ENCODE measurements at places on chromosomes 13 and 19. TPM values are rescaled to one million over a fixed set of nuclear protein-coding genes. Genes with fewer than 3 reads are reported as not detected.

GRCh38 chr13:27406178-27406939 is 18.1 kb upstream of the GTF3A start:
- DNase-seq, result peak; percentile 65

DNA sequence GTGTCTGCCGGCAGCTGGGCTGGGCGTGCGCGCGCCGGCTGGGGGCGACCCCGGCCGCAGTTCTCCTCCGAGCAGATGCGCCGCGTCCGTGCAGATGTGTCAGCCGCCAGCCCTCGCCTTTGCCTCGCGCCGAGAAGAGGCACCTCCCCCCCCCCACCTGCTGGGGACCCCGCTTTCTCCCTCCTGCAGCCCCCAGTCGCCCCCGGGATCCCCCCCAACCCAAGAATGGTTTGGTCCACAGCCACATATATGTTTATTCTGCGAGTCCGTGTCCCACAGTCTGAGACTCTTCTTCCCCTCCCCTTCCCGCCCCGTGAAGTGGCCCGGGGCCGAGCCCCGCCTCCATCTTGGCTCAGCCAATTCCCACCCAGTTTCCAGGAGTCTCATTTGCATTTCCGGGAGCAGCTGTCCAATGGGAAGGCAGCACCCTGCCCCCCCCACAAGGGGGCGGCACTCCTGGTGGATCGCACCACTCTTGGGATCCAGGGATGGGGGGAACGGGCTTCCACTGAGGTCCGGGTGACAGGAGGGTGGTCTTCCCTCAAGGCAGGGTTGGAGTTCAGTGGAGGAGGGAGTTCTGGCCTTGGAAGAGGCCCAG is 8.6 kb downstream of the ISOC2 start:
- peak; percentile 76 for DNase-seq

- DNase-seq, result peak; percentile 76
Measured at GRCh38 chr13:97344265-97345175, 89.4 kb upstream of the RAP2A start.

- DNase-seq, result no peak
Measured at GRCh38 chr19:18060472-18060871, 26.3 kb downstream of the IL12RB1 start.

APC2 gene
- 0.11 TPM for polyA plus RNA-seq

DNA sequence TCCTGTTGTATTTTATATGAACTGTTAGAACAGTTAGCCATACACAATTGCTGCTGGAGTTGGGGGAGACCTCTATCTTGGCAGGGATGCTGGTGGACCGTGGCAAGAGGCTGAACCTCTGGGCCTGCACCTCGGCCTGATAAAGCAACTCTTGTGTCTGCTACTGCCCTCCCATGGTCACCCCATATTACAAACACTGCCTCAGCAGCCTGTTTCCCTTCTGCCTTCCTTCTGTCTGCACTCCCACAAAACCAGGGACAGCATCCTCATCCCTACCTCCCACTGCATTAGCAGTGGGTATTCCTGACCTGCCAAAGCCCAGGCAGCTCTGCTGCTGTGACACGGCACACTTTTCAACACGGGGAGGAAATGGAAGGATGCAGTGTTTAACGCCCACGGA is 456.4 kb downstream of the FGF14 start:
- DNase-seq, result no peak

LGALS16 gene
- not detected for polyA plus RNA-seq

GRCh38 chr19:39479916-39480315 is 722 bp upstream of the TIMM50 start:
- no peak for DNase-seq

BRD4 gene
- polyA plus RNA-seq, result 18.6 TPM

DNA sequence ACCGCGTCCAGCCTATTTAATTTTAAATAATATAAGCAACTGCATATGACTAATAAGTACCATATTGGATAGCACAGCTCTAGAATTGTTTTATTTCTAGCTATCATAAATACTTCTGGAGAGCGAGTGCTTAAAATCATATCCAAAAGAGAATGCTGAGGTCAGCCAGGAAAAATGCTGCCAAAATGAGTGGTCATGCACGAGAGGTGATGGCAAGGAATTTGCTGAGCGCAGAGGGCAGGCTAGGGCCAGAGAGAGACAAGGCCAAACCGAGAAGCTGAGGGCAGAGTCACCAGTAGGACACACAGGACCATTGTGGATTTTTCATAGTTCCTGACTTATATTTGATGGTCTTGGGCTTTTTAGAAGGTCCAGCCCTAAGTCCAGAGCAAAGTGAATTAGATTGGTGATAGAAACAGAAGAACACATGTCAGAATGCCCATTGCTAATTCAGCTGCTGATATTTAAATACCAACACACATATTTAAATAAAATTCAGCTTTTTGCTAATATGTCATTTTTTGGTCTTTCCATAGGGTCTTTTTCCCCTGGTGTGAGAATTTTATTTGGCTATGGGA is 33.6 kb upstream of the UBL3 start:
- no peak for DNase-seq

DNA sequence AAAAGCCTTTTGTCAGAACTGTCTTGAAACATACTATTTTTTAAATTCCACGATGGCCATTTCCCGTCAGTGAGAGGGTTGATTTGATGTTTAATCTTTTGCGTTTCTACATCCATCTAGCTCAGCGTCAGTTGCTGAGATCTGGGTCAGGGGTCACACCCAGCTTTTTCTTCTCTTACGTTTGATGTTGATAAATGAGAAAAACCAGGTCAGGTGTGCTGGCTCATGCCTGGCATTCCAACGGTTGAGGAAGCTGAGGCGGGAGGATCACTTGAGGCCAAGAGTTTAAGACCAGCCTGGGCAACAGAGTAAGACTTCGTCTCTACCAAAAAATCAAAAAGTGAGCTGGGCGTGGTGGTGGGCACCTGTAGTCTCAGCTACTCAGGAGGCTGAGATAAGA is 168.9 kb downstream of the PTPRS start:
- no peak for DNase-seq

AZU1 gene
- polyA plus RNA-seq, result not detected

MIA gene
- polyA plus RNA-seq, result not detected

ZNF317 gene
- polyA plus RNA-seq, result 19.5 TPM

CPB2 gene
- polyA plus RNA-seq, result 0.11 TPM

OR10H4 gene
- polyA plus RNA-seq, result not detected

GFY gene
- polyA plus RNA-seq, result not detected

- no peak for DNase-seq
Measured at GRCh38 chr19:52148256-52148655, 8.5 kb upstream of the ZNF616 start.

DNA sequence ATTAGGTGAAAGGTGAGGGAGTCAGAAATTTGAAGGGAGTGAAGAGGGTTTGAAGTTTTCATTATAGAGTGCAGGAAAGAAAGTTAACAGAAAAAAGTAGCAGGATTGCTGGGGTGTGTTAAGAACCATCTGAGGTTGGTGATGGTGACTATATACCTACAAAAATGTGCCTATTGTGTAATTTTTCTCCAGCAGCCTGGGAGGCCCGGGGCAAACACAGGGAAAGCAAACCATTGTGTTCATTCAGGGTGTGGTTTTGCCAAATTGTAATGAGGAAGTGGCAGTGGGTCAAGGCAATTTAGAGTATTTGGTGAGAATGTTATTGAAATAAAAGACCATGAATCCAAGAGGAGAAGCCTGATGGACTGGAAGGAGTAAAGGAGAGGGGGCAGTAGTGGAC is 8.2 kb upstream of the SUCLA2 start:
- peak; percentile 90 for DNase-seq

- no peak for DNase-seq
Measured at GRCh38 chr13:50608370-50608769, 235.1 kb downstream of the DLEU7 start.

- no peak for DNase-seq
Measured at GRCh38 chr13:95440441-95441088, 112.0 kb upstream of the CLDN10 start.

SIAH3 gene
- not detected for polyA plus RNA-seq

CYP2A6 gene
- polyA plus RNA-seq, result not detected

DNA sequence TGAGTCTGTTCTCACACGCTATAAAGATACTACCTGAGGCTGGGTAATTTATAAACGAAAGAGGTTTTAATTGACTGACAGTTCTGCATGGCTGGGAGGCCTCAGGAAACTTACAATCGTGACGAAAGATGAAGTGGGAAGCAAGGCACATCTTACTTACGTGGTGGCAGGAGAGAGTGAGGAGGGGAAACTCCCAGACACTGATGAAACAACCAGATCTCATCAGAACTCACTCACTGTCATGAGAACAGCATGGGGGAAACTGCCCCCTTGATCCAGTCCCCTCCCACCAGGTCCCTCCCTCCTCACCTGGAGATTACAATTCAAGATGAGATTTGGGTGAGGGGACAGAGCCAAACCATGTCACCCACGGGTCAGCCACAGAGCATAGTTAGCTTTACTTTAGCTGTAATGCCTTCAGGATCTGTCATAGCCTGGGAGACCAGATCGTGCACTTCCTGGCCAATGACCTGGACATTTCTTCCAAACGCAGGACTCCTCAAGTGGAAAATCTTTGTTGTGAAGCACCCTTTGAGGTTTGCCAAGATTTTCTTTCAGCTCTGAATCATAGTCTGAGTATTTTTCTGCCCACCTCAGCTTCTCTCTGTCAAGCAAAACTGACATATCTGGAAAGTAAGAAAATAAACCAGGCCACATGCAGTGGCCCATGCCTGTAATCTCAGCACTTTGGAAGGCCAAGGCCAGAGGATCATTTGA is 25.2 kb upstream of the HIF3A start:
- DNase-seq, result peak; percentile 93

- DNase-seq, result no peak
Measured at GRCh38 chr13:40599124-40599523, 67.3 kb downstream of the FOXO1 start.

- no peak for DNase-seq
Measured at GRCh38 chr19:4754248-4754647, 30.6 kb upstream of the DPP9 start.

DNA sequence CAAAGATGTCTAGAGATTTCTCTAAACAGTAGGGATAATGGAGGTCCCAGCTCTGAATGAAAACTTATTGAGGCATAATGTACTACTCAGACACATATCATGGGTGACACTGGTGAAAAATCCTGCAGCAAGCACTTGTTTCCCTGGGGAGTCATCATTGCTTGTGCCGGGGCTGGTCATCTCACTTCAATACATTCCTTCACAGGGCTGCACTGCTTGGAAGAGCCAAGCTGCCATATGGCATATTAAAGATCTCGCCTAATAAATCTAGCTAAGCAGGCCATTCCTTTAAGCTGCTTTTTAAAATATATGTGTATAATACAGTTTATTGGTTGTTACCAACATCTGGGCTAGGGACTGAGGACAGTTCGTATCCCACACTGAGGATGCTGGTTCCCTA is 332.2 kb upstream of the GPC6 start:
- no peak for DNase-seq

DNA sequence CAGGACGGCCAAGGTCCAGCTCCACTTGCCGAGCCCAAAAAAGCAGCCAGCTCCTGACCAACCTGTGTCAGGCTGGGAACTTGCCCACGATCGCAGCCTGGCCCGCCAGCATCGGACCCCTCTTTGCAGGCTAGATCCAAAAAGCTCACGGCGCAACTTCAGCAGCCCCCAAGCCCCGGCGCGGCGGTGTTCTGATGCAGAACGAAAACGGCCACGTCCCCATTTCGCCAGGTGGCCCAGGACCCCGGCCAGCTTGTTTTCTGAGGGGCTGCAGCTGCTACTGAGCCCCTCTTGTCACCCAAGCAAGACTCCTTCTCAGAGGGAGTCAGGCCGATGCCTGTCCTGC is 1.3 kb downstream of the TMEM259 start:
- no peak for DNase-seq

MAG gene
- not detected for polyA plus RNA-seq

DNA sequence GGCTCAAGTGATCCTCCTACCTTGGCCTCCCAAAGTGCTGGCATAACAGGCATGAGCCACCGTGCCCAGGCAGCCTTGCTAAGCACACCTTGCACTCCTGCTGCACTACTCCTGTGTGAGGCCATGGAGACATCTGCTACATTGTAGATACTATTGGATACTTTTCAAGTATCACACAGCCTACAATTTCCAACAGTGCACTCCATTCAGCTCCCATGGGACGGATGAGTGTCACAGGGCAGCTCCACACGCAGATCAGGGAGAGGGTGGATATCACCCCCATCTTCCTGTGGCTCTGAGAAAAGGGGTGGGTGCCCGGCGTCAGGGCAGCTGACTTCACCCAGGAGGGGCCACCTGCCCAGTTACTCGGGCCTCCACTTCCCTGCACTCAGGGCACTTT is 39.1 kb upstream of the CCNE1 start:
- DNase-seq, result no peak

NUP58 gene
- polyA plus RNA-seq, result 22.5 TPM

- DNase-seq, result no peak
Measured at GRCh38 chr19:47486900-47487299, 2.9 kb upstream of the KPTN start.

DNA sequence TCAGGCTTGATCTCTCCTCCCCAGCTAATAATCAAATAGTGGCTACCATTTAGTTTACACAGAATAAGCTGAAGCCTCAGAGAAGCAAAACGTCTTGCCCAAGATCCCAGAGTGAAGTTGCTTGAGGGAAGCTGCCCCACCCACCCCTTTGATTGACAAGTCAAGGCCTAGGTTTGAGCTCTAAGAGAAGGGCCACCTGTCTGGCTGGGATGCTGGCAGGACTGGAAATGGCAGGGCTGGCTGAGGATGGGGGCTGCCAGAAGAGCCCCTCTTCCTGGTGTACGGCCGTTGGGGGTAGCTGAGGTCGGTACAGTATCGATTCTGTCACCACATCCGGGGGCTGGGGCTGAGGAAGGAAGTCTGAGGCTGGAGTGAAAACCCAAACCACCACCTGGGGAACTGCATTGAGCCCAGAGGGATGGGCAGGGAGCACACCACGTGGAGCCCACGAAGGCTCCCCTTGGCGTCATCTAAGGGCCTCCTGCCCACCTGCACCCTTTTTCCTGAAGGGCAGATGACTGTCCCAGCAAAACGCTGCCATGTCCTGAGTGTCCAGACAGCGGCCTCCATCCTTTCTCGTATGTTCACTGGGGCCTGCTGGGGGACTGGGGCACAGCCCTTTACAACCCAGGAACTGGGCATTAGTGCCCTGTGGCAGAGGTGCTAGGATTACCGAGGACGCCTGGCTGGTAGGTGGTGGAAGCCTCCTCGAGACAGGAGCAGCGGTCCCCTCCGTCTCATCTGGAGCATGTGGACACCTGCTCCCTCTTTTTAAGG is 1.4 kb upstream of the PRKD2 start:
- DNase-seq, result peak; percentile 36

SOHLH2 gene
- not detected for polyA plus RNA-seq

NRTN gene
- polyA plus RNA-seq, result not detected

CFAP97D2 gene
- not detected for polyA plus RNA-seq

- peak; percentile 79 for DNase-seq
Measured at GRCh38 chr19:3062165-3063105, at the start of gene TLE5. TLE5 (minus strand) TSS chr19:3062495; CDS start chr19:3062200, 295 bp downstream.

GRCh38 chr13:109700176-109700575 is 86.2 kb downstream of the IRS2 start:
- no peak for DNase-seq

DNA sequence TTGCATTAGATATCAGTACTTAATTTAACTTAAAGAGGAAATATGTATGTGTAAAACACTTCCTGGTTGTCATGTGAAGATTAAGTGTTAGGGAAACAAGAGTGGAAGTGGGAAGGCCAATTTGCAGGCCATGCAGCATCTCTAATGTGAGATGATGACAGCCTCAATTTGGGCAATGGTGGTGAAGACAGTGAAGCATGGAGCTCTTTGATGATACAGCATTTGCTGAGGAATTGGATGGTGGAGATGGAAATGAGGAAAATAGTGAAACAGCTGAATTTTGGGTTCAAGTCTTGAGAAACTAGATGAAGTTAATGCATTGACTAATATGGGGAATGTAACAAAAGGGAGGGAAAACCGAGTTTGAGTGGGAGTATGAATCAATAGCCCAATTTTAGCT is 231.7 kb upstream of the MIR17HG start:
- no peak for DNase-seq

ZNF506 gene
- 13.3 TPM for polyA plus RNA-seq

GRCh38 chr19:38889803-38890202 is 9.6 kb downstream of the SIRT2 start:
- no peak for DNase-seq

All from GM23248 (cell line).